ENCODE measurements at places on chromosomes 1 and 21. TPM values are rescaled to one million over a fixed set of nuclear protein-coding genes. Genes with fewer than 3 reads are reported as not detected.

The CCDC181 gene
- total RNA-seq, result 5.7 TPM

The CELA3A gene
- total RNA-seq, result not detected

The GPR37L1 gene
- total RNA-seq, result not detected

The MSH4 gene
- total RNA-seq, result 0.40 TPM

The S100A12 gene
- 31.7 TPM for total RNA-seq

The SPRR2G gene
- not detected for total RNA-seq

The C4BPB gene
- 4.2 TPM for total RNA-seq

The KIAA0040 gene
- total RNA-seq, result 35.1 TPM

The TSPEAR gene
- total RNA-seq, result 0.43 TPM

The OXCT2 gene
- 0.95 TPM for total RNA-seq

The HSPB7 gene
- 2.4 TPM for total RNA-seq

The INTS7 gene
- total RNA-seq, result 18.9 TPM

The MAB21L3 gene
- 4.2 TPM for total RNA-seq

Measured in lung (tissue), 17 donors.